ENCODE measurements at places on chromosomes 7 and 10.

DNA sequence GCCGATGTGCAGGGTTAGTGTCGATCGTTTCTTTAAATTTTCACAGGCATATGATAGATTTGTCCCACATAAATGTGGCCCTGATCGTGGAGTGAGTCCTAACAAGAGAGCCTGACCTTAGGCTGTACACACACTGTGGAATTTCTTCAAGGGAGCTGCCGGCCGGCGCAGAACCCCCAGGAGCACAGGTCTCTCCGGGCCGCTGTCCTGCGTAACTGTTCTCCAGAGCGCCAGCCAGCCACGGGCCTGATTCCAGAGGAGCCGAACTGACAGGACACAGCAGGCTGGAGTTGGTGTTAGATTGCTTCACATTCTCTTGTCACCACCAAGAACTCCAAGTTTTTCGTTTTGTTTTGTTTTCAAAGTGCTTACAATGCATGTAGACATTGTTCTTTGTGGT, 37.3 kb downstream of the SHH start:
- no peak for DNase-seq

DNA sequence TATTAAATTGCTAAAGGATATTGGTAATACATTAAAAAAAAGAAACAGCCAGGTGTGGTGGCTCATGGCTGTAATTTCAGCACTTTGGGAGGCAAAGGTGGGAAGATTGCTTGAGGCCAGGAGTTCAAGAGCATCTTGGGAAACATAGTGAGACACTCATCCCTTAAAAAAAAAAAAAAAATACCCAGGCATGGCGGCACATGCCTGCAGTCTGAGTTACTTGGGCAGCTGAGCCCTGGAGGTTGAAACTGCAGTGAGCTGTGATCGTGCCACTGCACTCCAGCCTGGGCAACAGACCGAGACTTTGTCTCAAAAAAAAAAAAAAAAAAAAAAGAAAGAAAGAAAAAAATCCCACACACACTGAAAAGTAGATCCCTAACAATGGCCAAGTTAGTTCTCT, 59.7 kb downstream of the MACC1 start:
- no peak for DNase-seq

DNA sequence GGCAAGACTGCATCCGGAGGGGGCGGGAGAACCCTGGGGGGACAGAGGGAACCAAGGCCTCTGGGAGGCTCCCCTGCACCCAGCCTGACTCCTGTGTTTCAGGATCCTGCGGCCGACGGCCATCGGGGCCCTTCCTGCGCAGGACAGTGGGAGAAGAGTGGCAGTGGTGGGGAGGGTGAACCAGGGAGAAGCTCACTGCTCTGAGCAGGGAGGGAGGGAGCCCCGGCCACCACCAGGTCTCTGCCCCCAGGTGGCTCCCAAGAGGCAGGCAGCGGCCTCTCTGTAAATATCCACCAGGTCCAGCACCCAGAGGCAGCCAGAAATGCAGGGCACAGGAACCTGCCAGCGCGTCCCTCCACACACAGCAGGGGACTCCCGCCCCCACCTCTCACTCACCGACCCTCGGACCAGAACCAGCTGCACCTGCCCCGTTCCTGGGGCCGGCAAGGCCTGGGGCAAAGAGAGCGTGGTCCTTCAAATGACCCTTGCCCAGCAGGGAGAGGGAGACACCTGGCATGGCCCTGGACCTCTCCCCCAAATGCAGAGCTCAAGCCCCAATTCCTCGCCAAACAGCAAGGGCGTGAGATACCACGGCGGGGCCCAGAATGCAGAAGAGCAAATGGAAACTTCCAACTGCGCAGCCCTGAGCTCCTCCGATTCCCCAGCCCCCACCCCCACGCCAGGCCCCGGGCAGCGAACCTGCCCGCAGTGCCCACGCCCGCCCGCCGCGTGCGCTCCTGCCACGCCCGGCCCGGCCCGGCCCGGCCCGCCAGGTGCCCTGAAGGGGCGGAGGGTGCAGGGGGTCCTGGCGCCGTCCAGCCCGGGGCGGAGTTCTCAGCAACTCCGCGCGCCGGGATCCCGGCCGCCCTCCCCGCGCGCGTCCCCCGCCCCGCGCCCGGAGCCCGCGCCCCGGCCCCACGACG, 805 bp downstream of the RASGEF1A start:
- peak; percentile 61 for DNase-seq

DNA sequence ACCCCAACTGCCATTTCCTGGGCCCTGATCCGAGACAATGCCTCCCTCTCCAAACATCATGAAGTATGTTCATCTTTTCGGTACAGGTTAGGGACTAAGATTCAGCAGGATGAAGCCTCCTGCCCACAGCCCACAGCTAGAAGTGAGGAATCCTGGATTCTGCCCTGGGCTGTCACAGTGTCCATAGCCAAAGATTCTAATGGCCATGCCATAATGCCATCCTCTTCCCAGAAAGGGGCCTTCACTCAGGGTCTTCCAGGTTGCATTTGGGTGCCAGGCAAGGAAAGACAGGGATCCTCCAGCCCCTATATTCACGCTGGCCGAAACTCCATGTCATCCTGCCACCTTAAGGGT, 15.7 kb upstream of the ZMIZ1 start:
- no peak for DNase-seq

- no peak for DNase-seq
Measured at GRCh38 chr10:6729071-6729774, 149.1 kb upstream of the PRKCQ start.

- DNase-seq = no peak
Measured at GRCh38 chr7:156402255-156402654, 238.3 kb upstream of the RNF32 start.

- no peak for DNase-seq
Measured at GRCh38 chr10:44955413-44956070, 4.1 kb upstream of the RASSF4 start.

GRCh38 chr10:91528080-91528479, 104.8 kb downstream of the PPP1R3C start:
- DNase-seq = no peak

- DNase-seq = no peak
Measured at GRCh38 chr10:103552856-103553742, 59.6 kb downstream of the NEURL1 start.

- no peak for DNase-seq
Measured at GRCh38 chr7:55558962-55559920, 13.1 kb downstream of the VOPP1 start.

DNA sequence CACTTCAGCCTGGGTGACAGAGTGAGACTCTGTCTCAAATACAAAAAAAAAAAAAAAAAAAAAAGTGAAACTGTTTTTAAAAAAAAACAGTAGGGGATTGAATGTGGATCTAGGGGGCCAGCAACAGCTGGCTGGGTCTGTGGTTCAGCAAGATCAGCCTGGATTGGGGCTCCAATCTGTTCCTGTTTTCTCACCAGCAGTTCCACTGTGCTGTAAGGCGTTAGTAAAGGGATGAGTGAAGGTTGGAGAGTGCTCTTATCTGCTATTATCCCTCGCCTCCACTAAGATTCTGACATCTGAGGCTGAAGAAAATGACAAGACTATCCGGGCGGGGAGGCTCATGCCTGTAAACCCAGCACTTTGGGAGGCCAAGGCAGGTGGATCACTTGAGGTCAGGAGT, 41.6 kb upstream of the GTF2IRD1 start:
- no peak for DNase-seq

GRCh38 chr10:132841615-132841975, 55.6 kb upstream of the NKX6-2 start:
- DNase-seq = no peak

GRCh38 chr7:88759230-88760135, at the start of gene ZNF804B:
ZNF804B (plus strand) TSS chr7:88759700; CDS start chr7:88759977, 277 bp downstream.
- no peak for DNase-seq

GRCh38 chr7:42167206-42167605, 69.8 kb downstream of the GLI3 start:
- no peak for DNase-seq

GRCh38 chr7:2099048-2099957, 133.4 kb downstream of the MAD1L1 start:
- DNase-seq = peak; percentile 13

GRCh38 chr7:158991824-158992621, 135.7 kb downstream of the DYNC2I1 start:
- DNase-seq = no peak

DNA sequence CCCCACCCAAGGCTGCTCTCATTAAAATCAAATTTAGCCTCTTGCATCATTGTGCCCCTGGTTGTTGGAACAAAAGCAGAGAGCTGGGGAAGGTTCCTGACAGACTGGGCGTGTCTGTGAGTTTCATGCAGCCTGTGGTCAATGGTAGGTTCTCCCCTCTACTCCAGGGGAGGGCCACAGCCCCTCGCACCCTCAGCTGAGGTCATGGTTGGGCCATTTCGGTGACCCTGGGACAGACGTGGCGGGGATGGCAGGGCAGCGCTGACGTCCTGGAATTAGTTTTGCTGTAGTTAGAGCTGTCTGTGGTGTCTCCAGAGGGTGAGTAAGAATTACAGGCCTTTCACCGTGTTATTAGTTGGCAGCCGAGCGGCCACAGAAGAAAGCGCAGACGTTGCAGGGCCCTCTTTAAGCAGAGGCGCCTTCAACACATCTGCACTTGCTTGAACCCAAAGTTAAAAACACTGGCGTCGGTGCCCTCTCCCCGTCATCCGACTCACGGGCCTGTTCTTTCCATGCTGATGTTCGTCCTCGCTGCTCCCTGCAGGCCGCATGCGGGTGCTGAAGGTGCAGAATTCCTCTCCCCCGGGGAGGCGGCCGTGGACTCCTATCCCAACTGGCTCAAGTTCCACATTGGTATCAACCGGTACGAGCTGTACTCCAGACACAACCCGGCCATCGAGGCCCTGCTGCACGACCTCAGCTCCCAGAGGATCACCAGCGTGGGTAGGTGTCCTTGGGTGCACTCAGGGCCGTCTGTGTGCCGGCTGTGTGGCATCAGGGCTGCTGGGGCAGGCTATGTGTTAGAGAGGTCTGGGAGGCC, 2.8 kb downstream of the FAM20C start:
- DNase-seq = no peak

DNA sequence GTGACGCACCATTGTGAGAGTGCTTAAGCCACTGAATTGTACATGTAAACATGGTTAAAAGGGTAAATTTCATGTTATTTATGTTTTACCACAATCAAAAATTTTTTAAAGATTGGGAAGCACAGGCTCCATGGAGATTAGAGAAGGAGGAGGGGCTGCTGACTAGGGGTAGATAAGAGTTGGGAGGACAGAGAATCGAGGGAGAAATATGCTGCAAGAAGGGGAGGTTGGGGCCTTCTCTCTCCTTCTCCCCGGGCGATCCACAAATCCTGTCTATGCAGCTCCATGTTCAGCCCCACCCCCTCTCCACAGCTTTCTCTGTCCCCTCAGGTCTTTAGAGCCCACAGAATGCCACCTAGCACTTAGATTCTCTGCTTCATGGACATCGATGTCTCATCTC, 12.1 kb downstream of the ZNF467 start:
- no peak for DNase-seq

- peak; percentile 76 for DNase-seq
Measured at GRCh38 chr7:13850185-13850752, 139.2 kb downstream of the ETV1 start.

- no peak for DNase-seq
Measured at GRCh38 chr7:38673795-38674194, 42.6 kb upstream of the AMPH start.

DNA sequence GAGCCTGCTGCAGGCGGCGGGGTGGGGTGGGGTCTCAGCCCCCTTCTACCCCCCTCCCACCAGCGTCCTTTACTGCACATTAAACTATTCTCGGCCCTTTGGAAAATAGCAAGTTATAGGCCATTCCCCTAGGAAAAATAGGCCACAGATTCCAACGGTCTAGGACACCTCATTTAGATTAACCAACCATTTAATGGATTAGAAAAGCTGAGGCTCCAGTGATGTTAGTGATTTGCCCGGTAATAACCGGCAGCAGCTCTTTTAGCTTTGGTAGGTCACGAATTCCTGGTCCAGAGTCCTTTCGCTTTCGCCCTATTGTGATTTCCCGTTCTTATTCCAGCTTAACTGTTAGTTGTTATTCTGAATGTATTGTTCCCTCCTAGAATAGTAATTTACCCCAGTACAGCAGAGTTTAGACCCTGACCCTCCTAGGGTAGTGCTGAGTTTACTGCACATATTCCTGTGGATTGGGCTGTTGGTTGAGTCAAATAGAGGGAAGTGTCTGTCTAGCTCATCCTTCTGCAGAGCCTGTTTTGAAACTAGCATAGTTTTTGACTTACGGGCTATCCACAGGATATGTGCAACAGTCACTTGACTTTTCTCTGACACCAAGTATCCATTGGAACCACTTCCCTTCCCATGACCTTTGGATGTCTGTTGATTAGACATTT, 754 bp downstream of the GSTO1 start:
- DNase-seq = peak; percentile 30

DNA sequence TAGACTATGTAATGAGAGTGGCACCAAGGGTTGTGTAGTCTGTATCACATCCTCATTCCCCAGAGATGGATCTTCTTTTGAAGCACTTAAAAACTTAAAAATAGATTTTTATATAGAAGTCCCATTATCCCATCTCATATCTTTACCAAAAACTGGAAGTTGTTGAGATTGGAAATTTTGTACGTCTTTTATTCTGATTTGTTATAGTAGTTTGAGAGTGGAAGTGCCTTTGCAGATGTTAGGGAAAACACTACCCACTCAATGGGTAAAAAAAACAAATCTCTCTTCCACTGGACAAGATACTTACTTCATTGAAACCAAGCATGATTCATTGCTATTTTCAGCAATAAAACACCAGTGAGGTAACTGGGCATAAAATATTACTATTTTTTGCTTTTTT, 184.4 kb downstream of the MACC1 start:
- no peak for DNase-seq

DNA sequence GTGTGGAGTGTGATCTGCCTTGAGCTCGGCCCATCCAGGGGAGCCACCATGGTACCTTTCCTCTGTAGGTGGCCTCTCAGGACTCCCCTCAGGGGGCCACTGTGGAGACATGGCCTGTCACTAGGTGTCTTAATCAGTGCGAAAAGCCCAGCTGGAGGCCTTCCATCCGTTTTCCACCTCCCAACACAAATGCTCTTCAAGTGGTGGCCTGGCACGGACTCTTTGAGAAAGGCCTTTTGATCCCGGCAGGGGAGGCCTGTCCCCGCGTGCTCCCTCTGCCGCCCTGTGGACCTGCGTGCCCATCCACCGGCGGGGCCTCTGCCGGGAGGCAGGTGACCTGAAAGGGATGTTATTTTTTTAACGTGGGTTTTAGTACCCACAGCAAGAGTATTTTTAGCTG, 149.5 kb downstream of the RGS10 start:
- no peak for DNase-seq

DNA sequence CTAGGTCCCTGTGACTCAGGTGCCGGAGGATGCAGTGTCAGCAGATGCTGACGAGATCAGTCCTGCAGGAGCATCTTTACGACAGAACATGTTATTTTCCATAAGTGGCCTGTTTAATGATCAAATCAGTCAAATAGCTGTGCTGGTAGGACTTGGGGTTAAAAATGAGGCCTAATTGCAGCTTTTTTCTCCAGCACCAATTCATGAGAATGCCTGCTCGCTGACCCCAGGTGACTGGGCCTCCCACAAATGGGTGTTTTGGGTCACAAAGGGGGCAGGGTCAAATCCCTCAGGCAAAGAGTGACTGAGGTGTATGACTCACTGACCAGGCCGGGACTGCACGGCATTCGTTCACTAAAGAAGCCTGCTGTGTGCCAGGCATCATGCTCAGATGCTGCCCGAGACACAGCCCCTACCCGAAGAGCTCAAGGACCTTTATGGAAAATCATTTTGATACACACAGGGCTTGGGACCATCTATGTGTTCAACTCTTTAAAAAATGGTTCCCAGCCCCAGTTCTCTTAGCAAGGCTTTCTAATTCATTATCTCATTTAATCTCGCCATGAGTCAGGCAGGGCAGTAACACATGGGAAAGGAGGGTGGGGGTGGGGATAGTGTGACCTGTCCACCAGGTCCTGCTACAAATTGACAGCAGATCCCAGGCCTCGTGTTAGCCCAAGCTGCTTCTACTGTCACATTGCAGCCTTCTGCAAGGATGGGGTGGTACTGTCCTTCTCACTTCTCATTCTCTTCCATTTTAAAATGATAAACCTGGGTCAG, 21.1 kb downstream of the ZNF775 start:
- DNase-seq = no peak
